DMS 273 treated with DMSO at 0.1 percent for 48 hours (cell line): ENCODE measurements at places on chromosomes 4 and X.

- no peak for DNase-seq
Observed at GRCh38 chr4:16812041-16812440, 86.4 kb downstream of the LDB2 start.

- DNase-seq, result no peak
Observed at GRCh38 chr4:5126857-5127256, 75.6 kb downstream of the STK32B start.

DNA sequence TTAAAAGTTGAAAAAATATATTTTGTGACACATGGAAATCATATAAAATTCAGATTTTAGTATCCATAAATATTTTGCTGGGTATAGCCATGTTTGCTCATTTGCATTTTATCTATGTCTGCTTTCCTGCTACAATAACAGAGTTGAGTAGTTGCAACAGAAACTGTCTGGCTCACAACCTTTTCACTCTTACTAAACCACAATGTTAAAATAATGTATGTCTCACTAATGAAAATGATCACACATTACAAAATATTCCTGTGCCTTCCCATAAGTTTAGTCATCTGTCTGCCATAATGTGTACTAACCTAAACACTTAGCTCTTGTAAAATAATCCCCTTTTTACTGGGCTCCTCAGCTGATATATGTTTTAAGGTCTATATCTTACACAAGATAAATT is 174.0 kb upstream of the PRPS2 start:
- no peak for DNase-seq

DNA sequence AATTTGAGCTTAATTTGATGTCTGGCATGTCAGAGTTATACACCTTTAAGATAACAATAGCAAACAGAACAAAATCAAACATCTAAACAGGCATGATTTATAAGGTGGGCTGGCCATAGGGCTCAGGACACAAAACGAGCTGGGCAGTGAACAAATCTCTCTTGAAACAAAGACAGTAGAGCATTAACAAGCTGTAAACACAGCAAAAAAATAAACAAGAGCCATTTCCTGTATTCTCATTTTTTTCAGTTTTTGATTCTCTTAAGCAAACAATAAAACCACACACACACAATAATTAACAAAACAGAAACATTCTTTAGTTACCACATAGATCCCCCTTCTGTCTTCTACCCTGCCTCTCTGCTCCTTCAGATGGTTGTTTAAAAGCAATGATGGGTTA is 68.3 kb upstream of the TMEM150C start:
- DNase-seq, result no peak

GRCh38 chr4:187687697-187688096 is 307.9 kb upstream of the ZFP42 start:
- DNase-seq, result no peak

- DNase-seq, result no peak
Observed at GRCh38 chrX:138945219-138945618, 233.7 kb upstream of the FGF13 start.

- DNase-seq, result no peak
Observed at GRCh38 chr4:125985856-125986255, 671.1 kb downstream of the FAT4 start.

GRCh38 chr4:113316879-113317278 is 267.4 kb downstream of the ANK2 start:
- no peak for DNase-seq

- no peak for DNase-seq
Observed at GRCh38 chrX:150649096-150649870, 43.9 kb upstream of the MTMR1 start.

- no peak for DNase-seq
Observed at GRCh38 chrX:39133971-39134370, 332.7 kb downstream of the MID1IP1 start.

- no peak for DNase-seq
Observed at GRCh38 chrX:134600714-134601113, 57.6 kb downstream of the PLAC1 start.

GRCh38 chrX:149682956-149683947 is 28.6 kb upstream of the MAGEA11 start:
- DNase-seq, result no peak

GRCh38 chr4:140363558-140363957 is 9.9 kb upstream of the SCOC start:
- DNase-seq, result no peak

DNA sequence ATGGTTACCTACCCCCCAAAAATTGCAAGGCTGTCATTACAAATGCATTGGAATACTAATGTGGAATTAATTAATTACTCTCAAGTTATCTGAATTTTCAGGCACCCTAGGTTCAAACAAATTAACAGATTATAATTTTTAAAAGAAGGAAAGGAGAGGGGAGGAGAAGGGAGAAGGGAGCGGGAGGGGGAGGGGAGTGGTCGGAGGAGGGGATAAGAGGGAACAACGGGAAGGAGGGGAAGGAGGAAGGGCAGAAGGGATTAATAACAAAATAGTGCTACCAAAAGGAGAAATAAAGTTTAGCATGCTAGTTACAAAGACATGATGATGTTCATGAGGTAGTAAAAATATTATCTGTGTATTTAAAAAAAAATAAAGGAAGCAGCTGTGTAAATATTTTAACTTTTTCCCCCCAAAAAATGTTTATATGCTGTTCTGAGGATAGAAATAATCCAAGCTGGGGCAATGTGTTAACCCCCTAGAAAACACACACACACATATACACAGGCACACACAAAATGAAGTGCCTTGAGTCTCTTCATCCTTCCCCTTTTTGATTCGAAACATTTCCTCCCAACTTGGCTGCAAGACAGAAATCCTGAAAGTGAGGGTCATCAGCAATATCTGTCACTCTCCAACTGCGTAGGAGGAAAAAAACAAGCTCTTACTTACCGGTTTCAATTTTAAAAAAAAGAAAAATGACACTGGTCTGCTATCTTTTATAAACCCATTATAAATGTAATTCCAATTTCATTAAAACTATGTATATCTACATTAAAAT is 58.8 kb downstream of the PPP3CA start:
- DNase-seq, result no peak
